ENCODE measurements at places on chromosomes 7 and 10.

- no peak for DNase-seq
Observed at GRCh38 chr10:34710391-34710751, 104.7 kb downstream of the PARD3 start.

DNA sequence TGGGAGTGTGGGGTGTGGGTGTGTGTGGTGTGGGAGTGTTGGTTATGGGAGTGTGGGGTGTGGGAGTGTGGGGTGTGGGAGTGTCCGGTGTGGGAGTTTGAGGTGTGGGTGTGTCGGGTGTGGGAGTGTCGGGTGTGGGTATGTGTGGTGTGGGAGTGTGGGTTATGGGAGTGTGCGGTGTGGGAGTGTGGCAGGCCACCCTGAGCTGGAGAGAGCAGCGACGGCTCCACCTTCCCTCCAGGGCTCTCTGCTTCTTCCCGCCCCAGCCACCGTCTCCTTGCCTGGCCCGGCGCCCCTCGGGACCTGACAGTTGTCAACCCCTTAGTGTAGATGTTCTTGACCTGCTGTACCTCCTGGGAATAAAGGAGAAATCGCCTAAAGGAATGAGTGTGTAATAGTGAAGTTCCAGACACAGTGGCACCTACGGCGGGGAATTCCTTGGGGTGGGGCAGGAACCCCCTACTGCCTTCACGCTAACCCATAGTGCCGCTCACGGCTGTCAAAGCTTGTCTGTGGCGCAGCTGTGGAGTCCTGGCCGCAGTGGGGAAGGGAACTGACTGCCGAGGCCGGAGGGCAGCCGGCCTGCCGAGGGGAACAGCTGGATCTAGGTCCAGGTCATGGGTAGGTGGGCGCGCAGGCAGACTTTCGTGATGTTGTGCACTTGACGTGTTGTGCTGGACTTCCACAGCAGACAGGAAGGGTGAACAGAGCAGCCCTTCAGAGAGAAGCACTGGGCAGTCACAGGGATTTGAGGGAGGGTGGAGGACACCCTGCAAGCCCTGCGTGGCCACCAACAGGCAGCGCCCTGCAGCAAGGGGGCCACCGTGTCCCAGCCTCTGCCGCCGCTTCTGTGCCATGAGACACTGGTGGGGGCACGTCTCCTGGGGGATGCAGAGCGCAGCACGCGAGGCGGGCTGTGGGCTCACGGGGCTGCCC is 49.0 kb upstream of the EN2 start:
- DNase-seq, result no peak

DNA sequence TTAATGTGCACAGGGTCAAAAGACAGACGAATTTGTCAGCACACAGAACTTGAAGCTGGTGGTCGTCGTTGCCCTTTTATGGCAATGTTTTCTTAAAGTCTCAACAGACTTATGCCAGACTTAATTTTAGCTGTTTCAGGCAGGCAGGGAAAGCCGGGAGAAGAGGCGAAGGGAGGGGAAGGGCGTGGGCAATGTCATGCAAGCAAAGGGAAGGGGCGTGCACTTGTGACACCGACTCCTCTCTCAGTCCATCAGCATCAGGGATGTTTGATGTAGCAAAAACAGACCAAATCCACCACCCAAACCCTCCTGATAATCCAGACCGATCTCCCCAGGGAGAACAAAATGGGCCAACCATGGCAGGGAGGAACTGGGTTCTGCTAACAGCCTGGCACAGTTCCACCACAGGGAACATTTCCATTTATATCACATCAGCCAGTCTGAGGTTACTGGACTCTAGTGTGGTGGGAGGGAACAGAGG is 118.1 kb upstream of the RHEB start:
- DNase-seq, result no peak

GRCh38 chr7:149495785-149496641 is 1.6 kb downstream of the ZNF746 start:
- no peak for DNase-seq

DNA sequence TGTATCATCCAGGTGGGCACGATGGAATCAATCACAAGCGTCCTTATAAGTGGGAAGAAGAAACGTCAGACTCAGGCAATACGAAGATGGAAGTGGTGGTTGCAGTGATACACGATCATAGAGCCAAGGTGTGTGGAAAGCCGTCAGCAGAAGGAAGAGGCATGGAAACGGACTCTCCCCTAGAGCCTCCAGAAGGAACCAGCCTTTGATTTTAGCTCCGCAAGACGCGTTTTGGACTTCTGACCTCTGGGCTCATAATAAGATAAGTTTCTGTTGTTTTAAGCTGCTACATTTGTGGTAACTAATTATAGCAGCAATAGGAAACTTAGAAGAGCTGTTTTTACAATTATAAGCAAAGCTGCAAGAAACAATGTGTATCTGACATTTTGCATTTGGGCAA is 14.8 kb downstream of the FANK1 start:
- DNase-seq, result no peak

DNA sequence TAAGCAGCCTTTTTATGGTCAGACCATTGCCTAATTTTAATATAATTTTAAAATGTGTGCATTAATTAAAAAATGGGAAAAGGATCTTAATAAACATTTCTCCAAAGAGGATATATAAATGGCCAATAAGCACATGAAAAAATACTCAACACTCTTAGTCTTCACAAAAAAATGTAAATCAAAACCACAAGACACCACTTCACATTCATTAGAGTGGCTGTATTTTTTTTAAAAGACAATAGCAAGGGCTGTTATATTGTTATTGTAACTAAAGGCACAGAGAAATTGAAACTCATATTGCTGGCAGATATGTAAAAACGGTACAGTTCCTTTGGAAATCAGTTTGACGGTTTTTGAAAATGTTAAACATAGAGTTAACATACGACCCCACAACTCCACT is 3.2 kb upstream of the CROT start:
- DNase-seq, result no peak

DNA sequence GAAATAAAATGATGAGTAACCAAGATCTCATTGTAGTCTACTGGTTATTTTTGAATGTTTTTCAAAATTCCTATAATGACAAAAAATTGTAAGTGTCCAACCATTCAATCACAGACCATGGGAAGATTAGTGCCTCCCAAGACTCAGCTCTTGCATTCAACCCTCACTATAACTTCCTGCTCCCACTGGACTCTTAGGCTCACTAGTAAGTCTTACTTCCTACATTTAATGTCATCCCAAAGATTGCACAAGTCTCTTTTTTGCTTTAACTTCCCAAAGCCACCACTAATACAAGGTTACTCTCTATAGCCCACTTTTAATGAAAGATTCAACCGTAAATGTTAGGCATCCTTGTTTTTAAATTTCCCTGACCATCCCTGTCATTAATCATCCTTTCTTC is 111.9 kb upstream of the NRBF2 start:
- DNase-seq, result no peak

DNA sequence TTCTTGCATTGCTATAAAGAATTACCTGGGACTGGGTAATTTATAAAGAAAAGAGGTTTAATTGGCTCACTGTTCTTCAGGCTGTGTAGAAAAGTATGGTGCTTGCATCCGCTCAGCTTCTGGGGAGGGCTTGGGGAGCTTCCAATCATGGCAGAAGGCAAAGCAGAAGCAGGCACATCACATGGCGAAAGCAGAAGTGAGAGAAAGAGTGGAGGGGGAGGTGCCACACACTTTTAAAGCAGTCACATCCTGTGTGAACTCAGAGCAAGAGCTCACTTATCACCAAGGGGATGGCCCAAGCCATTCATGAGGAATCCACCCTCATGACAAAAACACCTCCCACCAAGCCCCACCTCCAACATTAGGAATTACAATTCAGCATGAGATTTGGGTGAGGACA is 303.5 kb downstream of the OTUD1 start:
- no peak for DNase-seq

DNA sequence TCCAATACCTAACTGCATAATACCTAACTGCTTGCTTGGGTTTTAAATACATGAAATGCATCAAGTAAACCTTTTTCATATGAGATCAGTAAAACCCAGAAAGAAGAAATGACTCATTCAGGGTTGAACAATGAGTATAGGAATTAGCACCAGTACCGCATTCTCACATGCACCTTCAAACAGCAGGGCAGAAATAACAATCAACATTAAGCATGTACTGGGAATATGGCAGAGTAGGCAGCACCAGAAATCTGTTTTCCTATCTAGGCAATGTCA is 850.3 kb upstream of the SORCS1 start:
- DNase-seq, result no peak

- no peak for DNase-seq
Observed at GRCh38 chr10:15072358-15072757, 16.2 kb downstream of the ACBD7 start.

GRCh38 chr7:47846138-47846836 is 102.0 kb downstream of the PKD1L1 start:
- DNase-seq, result no peak

DNA sequence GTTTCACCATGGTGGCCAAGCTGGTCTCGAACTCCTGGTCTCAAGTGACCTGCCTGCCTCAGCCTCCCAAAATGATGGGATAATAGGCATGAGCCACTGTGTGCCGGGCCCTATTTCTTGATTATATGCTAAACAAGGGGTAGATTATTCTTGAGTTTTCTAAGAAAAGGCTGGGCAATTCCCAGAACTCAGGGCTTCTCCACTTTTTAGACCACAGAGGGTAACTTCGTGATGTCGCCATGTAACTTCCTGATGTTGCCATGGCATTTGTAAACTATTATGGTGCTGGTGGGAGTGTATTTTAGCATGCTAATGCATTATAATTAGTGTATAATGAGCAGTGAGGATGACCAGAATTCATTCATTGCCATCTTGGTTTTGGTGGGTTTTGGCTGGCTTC is 35.8 kb downstream of the OTUD1 start:
- DNase-seq, result no peak

- no peak for DNase-seq
Observed at GRCh38 chr7:29345590-29345989, 151.0 kb downstream of the CHN2 start.

DNA sequence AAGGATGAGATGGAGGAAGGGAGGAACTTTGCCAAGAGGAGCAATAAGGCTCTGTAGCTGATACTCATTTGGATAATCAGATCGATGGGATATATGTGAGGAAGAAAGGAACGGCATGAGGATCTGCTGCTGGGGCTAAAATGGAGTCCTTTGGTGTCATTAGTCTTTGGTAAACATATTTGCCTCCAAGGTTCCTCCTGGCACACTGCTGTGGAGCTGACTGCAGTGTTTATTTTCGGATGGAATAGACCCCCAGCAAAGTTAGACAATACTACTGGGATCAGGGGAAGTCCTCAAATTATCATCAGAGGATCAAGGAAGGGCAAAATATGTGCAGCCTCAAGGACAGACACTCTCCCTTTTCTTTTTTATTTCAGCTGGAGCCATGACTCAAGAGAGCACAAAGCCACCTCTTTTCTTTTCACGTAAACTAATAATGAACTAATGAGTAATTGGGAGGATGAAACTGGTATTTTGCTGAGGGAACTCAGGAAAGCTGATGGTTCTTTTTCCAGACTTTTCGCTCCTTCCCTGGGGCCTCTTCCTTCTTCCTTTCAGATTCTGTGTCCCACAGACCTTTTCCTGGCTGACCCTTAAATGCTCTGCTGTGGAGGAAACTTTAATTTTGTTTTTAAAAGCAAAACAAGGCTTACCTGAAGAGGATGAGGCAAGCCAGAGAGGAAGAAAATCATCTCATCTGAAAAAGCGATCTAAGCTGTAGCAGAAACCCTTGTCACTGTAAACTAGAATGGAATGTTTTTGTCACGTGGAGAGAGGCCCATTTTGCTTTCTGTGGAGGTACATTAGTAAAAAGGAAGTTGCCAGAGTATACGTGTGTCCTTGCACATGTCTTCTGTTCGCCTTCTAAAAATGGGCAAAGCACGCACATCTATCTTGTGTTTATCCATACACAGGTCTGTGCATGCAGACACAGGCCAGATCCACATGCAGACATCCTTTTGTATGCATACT is 33.3 kb downstream of the LRMDA start:
- DNase-seq, result no peak

DNA sequence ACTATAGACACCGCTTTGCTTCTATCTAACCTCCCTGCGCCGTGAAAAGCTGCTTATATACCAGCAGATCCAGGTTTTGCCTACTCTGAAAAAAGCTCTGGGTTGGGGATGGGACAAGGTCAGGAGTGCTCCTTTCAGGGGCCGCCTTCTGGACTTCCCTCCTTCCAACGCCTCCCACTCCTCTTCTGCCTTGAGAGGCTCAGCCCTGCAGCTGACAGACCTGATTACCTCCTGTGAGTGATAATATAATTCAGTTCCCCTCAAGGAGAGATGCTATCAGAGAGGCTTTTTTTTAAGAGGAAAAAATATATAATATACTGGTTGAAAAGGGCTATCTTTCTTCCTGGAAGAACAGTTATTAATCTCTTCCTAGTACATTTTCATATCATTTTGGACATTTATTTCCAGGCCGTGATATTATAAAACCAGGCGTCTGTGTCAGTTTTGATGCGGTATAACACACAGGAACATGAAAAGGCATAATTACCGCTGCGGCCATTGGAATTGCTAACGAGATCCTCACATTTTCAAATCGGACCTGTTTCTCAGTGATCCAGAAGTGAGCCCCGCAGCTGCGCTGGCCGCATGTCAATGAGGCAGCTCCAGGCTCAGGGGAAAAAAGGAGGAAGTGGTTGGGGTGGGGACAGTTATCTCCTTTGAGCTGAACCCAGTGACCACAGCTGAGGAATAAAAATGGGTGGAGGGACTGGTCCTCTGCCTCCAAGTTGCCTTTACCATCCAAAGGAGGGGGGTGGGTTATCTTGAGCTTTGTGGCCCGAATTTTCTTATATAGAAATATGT is 457.1 kb downstream of the TYW1 start:
- no peak for DNase-seq

- no peak for DNase-seq
Observed at GRCh38 chr7:28976022-28976421, 17.9 kb upstream of the TRIL start.

DNA sequence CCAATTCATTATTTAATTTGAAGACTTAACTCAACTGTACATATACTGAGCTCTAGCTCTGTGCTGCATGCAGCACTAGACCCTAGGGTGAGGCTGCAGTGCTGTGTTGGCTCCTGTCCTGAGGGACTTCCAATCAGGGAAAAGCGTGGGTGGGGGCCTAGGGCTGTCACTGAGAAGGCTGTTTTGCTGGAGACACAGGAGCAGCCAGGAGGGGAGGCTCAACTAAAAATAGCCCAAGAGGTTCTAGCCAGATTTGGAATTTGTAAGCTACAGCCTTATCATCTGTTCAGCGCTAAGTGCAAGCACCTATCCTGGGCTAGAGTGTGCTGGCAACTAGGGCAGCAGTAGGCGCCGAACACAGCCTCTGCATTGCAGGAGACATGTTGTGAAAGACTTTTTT is 121.1 kb downstream of the VWC2 start:
- no peak for DNase-seq
